ENCODE measurements at places on chromosomes 12 and 14.

GRCh38 chr14:68761391-68761790 is 31.5 kb downstream of the ZFP36L1 start:
- DNase-seq: no peak

GRCh38 chr14:102602421-102603292 is 10.2 kb downstream of the RCOR1 start:
- no peak for DNase-seq

GRCh38 chr12:79766705-79767464 is 76.1 kb upstream of the PAWR start:
- DNase-seq: no peak

GRCh38 chr14:21039585-21040369 is 2.4 kb upstream of the RNASE7 start:
- no peak for DNase-seq

DNA sequence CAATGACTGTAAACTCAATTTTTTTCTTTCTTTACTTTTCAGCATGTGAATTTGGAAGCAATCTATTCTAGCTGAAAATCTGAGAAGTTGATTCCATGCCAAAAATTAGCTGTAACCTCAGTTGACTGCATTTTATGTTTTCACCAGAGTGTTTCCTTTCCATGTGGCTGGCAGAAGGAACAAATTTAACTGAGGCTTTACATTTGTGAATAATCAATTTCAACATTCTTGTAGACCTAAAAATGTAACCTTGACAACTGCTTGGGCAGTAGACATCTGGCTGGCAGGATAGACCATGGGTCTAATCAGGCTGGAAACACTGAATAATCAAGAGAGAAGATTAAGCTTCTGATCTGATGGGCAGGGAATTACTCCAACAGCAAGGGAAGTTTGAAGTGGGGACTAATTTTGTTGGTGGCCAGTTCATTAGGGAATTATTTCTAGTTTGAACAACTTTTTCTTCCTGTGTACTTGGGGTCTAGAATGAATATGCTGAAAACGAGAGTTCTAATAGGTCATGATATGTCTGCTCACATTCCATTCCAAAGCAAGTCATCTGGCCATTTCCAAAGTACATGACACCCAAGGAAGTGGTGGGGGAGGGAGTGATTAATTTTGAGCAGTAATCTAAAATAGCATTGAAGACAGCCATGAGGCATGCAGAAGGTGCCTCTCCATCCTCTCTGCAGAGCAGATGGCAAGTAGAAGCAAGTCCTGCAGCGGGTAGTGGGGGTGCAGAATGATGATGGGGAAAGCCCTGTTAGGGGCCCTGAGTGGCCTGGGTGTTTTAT is 68.2 kb downstream of the ATP23 start:
- no peak for DNase-seq

DNA sequence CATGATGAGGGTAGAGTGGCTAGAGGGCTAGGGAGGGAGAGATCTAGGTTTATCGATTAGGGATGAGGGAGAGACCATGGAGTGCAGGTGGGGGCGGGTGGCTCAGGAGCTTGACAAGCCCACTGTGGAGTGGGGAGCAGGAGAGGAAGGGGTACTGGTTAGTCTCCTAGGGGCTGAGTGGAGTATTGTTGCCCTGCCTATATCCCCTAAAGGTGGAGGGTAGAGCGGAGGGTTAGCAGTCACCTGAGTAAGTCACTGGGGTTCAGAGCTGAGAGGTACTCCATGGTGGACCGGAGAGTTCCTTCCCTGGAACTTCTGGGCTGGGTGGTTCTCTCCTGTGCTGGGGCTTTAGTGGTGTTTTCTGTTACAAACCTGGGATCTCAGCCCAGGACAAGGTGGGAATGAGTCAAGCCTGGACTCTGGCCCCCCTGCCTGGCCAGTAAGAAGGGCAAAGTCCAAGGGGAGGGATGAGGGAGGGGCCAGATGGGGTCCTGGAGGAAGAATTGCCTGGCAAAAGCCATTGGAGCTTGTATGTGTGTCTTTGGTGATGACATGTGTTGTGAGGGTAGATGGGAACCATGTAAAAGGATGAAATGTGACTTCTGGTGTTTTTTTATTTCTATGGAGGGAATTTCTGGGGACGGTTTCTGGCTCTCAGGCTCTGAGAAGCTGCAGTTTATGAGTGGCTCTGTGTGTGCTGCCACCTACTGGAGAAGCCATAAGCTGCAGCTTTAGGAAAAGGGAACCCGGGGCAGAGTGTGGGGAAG is at the start of gene CIDEB:
TSS of gene CIDEB (minus strand) at position 403 of the 767 bp plus-strand sequence. CDS start at position 284, 119 bp downstream.
- no peak for DNase-seq

DNA sequence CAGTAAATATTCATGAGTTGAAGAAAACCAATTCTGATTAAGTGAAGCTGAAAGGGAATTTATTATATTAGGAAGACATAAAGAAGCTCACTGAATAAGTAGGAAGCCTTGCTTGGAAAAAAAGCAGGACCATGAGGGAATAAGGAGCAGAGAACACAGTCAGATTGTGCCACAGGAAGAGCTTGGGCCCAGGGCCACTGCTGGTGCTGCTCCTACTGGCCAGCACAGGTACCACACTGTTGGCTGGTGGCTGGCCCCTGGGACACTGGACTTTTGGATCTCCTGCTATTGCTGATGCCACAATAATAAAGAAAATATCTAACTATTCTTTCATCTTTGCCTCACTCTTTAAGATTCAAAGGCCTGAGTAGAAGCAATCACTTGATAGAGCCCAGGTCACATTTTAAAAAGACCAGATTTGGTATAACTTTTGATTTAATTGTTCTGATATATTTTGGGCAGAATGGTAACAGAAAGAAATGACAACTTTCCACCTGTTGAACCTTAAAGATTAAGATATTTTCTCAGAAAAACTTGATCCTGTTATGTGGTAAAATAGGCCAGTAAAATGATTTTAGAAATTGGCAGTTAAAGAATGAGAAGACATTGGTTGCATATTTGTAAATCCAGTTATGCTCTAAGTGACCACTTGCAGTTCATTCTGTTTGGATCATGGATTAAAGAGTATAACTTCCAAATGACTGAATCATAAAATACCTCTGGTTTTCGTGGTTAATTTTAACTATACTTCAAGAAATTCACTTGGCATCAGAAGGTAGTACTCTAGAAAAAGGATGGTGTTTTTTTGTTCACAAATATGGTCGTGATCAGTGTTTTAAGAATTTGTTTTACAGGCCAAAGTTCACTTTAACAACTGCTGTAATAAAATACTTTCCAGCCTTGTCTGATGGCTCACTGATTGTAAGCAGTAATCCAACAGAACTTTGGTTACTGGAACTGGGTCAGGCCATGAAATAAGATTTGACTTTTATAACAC is 68.3 kb downstream of the DERA start:
- DNase-seq: peak; percentile 5

All from GM19239 (cell line).